Midbrain (tissue), 1 donor: ENCODE measurements at places on chromosomes 3 and 15.

DNA sequence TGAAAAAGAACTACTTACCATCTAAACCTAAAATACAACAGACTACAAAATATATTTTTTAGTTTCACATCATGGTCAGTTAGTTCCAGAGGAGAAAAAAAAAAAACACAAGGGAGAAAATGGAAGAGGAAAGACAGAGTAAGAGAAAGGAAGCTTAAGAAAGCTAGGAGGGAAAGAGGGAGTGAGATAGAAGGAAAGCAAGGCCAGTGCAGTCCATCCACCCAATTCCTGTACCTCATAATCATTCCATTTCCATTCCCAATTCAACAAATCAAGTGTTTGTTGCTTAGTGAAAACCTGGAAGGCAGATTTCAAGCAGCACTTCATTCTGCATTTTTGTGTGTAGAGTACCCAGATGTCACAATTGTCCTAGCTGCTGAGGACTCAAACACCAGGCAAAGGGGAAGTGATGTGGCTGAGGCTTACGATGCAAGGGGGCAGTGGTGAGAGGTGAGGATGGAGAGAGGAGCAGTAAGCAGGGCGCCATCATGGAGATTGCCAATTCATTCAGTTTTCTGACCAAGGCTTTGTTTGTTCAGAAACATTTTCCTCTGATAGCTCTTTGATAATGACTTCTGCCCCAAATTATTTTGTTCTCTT is 83.6 kb upstream of the GSK3B start:
- no peak for DNase-seq

GRCh38 chr15:74422652-74423430 is 10.9 kb downstream of the SEMA7A start:
- DNase-seq, result peak; percentile 52

GRCh38 chr3:158103887-158104327 is 2.3 kb downstream of the SHOX2 start:
- DNase-seq, result no peak

GRCh38 chr3:473033-473800 is 276.7 kb downstream of the CHL1 start:
- DNase-seq, result no peak

GRCh38 chr3:30684356-30684755 is 78.0 kb downstream of the TGFBR2 start:
- DNase-seq, result no peak

- no peak for DNase-seq
These were observed 148.1 kb downstream of the SNRK start for GRCh38 chr3:43434431-43434830.

DNA sequence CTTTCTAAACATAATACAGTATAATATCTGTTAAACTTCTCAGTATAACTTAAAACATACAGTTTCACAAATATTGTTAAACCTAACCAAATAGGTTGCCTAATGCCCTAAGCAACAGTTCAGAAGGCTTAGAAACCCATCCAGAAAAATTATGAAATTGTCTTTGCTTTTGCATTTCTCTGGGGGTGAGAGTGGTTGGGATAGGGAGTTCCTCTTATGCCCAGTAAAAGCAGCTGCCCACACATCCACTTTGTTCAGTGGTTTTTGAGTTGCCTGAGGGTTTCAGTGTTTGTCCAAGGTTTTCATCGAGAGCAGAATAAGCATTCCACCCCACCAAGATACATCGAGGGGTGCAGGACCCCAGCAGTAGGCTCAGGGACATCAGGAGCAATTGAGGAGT is 179.4 kb downstream of the CDIN1 start:
- no peak for DNase-seq

GRCh38 chr3:138919325-138919724 is 27.6 kb downstream of the FOXL2 start:
- no peak for DNase-seq

GRCh38 chr3:3201611-3202010 is 22.1 kb upstream of the CRBN start:
- no peak for DNase-seq

DNA sequence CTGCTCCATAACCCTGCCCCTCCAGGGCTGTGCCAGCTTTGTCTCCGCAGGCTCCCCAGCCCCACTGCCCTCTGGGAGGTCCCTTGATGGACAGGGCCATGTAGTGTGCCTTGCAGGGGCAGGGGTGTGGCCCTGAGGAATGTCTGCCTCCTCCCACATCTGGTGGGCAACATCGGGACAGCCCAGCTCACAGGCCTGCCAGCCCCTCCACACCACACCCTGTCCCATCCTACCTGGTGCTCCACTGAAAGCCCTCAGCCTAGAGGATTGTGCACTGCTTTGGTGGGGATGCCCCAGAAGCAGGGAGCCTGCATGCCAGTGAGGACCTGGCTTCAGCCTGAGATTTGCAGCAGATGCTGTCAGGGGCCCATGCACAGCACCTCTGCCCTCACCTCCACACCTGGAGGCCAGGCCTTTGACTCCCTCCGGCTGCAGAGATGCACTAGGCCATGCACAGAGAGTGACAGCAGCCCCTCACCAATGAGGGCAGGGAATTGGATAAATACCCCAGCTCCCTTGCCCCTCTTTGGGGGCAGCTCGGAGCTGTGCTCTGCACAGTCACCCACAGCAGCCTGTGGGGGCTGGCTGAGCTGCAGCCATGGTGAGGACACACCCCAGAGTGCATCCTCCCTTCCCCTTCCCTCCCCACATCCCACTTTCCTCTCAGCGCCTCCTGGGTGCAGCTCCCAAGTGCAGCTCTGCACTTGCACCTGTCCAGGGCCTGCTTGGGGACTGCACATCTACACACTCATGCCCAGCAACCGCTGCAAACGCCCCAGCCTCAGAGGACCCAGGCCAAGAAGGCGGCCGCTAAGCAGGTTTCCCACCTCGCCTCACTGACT is 2.7 kb downstream of the C3orf22 start:
- no peak for DNase-seq

DNA sequence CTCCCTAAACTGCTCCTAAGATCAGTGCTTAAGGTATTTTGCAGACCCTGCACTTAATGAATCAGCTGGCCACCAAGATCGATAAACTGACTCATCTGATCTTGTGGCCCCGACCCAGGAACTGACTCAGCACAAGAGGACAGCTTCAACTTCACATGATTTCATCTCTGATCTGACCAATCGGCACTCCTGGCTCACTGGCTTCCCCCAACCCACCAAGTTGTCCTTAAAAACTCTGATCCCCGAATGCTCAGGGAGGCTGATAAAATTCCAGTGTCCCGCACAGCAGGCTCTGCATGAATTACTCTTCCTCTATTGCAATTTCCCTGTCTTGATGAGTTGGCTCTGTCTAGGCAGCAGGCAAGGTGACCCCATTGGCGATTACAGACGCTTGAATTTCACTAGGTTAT is 13.5 kb downstream of the HTR3E start:
- no peak for DNase-seq

- DNase-seq, result no peak
These were observed 327.3 kb downstream of the GBE1 start for GRCh38 chr3:81434161-81434560.

- no peak for DNase-seq
These were observed 6.3 kb upstream of the HEXA start for GRCh38 chr15:72382146-72382545.

- DNase-seq, result no peak
These were observed 89.9 kb upstream of the MITF start for GRCh38 chr3:69649120-69650065.

GRCh38 chr3:144810160-144810559 is 838.5 kb downstream of the DIPK2A start:
- no peak for DNase-seq

DNA sequence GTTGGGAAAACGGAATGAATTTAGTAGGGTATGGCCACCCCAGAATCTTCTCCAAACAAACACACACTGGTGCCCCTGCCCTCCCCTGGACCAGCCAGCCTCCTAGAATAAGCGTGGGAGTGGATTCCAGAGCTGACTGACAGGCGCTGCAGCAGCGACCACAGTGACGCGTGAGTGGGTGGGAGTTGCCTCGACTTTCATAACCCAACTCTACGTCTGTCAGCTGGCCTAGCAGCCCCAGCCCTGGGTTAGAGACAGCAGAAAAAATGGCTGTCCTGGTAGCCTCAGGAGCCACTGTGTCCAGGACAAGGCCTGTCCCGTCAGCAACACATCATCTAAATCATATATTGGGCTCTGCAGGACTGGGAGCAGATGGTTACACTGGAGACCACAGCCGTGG is 10.0 kb downstream of the PLA2G4B start:
- DNase-seq, result no peak

- no peak for DNase-seq
These were observed 32.7 kb upstream of the RPS17 start for GRCh38 chr15:82572986-82573385.

GRCh38 chr15:54481819-54482218 is 503.6 kb downstream of the UNC13C start:
- no peak for DNase-seq

DNA sequence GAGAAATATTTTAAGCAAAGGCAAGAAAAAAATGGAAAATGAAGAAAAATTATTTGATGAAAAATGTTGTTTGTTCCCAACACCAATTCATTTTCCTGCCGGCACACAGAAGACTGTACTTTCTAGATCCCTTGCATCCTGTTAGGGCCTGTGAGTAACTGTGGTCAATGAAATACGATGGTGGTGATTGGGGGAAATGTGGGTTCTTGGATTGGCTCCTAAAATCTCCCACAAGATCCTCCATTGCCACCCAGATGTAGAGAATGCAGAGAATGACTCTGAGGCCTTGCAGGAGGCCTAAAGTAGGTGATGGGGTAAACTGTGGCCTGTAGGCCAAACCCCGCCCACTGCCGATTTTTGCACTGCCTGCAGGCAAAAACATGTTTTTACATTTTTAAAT is 46.3 kb upstream of the C3orf70 start:
- no peak for DNase-seq

DNA sequence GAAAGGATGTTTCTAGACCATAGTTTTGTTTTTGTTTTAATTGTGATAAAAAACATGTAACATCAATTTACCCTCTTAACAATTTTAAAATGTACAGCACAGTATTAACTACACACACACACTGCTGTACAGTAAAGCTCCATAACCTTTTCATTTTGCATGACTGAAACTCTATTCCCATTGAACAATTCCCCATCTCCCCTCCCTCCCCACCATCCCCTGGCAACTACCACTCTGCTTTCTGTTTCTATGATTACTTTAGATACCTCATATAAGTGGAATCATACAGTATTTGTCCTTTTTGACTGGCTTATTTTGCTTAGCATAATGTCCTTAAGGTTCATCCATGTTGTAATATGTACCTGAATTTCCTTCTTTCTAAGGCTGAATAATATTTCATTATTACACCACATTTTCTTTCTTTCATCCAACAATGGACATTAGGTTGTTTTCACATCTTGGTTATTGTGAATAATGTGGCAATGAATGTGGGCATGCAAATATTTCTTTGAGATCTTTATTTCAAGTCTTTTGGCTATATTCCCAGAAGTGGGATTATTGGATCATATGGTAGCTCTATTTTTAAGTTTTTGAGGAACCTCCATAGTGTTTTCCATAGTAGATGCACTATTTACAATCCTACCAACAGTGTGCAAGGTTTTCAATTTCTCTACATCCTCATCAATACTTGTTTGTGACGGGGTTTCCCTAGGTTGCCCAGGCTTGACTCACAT is 10.7 kb downstream of the CHST14 start:
- no peak for DNase-seq

DNA sequence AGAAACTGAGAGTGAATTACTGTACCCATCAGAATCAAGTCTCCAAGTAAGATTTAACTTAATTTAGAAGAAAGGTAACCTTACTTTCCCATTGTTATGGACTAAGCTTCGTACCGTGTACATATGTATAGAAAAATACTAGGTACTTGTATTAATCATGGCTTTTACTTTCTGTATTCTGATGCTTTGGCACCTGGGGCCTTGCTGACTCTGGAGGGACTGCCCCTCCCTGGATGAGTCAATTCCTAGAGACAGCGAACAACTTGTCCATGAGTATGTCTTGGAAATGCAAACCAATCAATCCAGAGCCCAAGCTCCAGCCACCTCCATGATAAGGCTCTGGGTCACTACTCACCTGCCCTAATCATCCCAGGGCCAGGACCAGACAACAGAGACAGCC is 50.0 kb upstream of the DGKG start:
- no peak for DNase-seq

- DNase-seq, result no peak
These were observed 6.0 kb downstream of the HEMK1 start for GRCh38 chr3:50575372-50575771.

DNA sequence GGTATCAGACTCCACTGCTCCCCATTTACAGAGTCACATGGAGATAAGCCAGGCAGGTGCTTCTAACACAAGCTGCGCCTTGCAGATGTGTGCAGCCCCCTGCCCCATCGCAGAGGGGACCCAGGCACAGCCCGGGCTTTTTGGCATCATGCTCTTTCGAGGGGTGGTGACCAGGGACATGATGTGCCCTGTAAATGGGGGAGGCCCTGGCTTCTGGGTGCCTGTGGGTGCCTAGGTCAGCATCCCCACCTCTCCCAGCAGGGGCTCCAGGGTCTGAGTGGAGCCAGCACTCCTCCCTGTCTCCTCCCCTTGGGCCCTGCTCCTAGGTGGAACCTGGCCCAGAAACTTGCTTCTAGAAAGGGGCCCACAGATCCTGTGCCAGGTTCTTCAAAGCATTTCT is 15.2 kb downstream of the TRPM1 start:
- no peak for DNase-seq

GRCh38 chr15:28459279-28459678 is 73.5 kb downstream of the GOLGA8G start:
- no peak for DNase-seq

DNA sequence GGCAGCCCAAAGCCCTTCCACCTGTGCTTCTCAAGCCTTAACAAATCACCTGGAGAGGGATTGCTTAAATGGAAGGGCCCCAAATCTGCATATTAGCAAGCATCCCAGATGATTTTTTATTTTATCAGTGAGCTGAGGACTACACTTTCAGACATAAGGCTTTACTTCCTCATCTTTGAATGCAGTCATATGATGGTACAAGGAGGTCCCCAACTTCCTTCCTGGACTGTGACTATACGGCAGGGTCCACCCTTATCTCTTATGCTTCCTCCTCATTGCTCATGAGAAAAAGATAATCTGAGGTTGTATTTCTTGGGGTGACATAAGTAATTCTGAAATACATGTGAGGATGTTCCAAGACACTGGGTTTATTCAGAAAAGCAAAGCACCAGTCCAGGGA is 13.7 kb upstream of the HEG1 start:
- no peak for DNase-seq

- DNase-seq, result no peak
These were observed 258.4 kb downstream of the MECOM start for GRCh38 chr3:169405076-169405475.

DNA sequence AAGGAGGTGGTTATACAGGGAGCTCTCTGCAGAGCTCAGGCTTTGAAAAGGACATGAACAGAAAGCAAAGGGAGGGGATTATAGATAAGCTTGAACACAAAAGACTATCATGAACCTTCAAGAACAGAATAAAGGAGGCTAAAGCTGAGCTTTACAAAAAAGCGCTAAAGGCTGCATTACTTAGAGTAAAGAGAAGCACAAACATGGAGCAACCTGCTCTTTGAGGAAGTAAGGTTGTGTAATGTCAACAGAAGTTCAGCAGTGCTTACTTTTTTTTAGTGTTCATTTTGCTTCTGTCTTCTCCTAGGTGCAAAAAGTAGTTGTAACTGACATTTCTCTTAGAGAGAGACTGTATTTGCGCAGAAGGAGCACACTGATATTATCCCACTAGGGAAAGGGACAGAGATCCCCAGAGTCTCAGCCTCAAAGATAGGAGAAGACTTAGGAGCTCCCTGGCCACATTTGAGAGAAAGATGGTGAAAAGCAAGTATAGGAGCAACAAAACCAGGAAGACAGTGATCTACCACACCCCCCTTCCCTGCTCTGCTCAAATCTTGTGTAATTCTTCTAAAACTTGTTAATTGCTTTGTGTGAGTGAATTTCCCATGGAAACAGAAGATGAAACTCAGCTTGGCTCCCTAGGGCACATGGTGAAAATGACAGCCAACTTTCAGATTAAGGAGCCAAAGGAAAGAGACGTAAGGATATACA is 54.7 kb downstream of the QTRT2 start:
- no peak for DNase-seq
